Upper lobe of left lung (tissue), 6 donors: ENCODE measurements at places on chromosomes 1 and 21. TPM values are rescaled to one million over a fixed set of nuclear protein-coding genes. Genes with fewer than 3 reads are reported as not detected.

OR2L5 gene
- not detected for total RNA-seq

FLG gene
- not detected for total RNA-seq

CD101 gene
- total RNA-seq: 5.5 TPM

C1orf87 gene
- total RNA-seq: 26.1 TPM

CHD1L gene
- total RNA-seq: 32.4 TPM

CFAP74 gene
- total RNA-seq: 3.1 TPM

C1orf141 gene
- total RNA-seq: 9.2 TPM

NBPF6 gene
- total RNA-seq: not detected
